ENCODE measurements at places on chromosomes 3 and 15. TPM values are rescaled to one million over a fixed set of nuclear protein-coding genes. Genes with fewer than 3 reads are reported as not detected.
A peak's percentile ranks its signal among the peaks of the same experiment; 100 is the strongest.

- no peak overlapping the region for H3K4me3 ChIP-seq
- peaks cover 22% of the 10 kb centered on the region for H3K4me1 ChIP-seq
- no peaks in the 10 kb centered on the region for H3K27me3 ChIP-seq
- no peak overlapping the region for H3K27ac ChIP-seq
Observed at GRCh38 chr3:35946121-35946853, 307.0 kb downstream of the ARPP21 start.

DNA sequence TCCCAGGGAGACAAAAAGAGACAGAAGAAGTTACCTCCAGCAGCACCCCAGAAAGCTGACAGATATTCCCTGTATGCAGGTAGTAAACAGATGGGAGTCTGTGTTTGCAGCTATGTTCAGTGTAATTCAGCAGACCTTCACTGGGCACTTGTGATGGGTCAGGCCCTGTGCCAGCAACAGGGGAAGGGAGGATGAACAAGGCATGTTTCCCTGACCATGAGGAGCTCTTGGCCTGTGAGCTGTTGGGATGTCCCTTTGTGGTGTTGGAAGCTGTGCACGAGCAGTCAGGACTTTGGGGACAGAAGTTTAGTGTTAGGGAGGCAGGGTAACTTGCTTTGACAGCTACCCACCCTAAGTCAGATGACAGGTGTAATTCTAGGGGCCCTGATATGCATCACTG is 106.0 kb upstream of the TRIM42 start:
- no peak overlapping the region for H3K4me3 ChIP-seq
- no peaks in the 10 kb centered on the region for H3K4me1 ChIP-seq
- H3K27me3 ChIP-seq = peaks cover 18% of the 10 kb centered on the region
- H3K36me3 ChIP-seq = no peaks in the 10 kb centered on the region
- DNase-seq = no peak
- no peak overlapping the region for H3K27ac ChIP-seq

- H3K4me3 ChIP-seq = no peak overlapping the region
- no peak overlapping the region for H3K27ac ChIP-seq
- H3K36me3 ChIP-seq = no peaks in the 10 kb centered on the region
- DNase-seq = no peak
- H3K27me3 ChIP-seq = no peaks in the 10 kb centered on the region
Observed at GRCh38 chr15:35857567-35858226, 311.7 kb upstream of the DPH6 start.

- peak overlapping the region; percentile 88 for H3K27ac ChIP-seq
- peak overlapping the region; percentile 42 for H3K4me3 ChIP-seq
- H3K36me3 ChIP-seq = no peaks in the 10 kb centered on the region
- H3K27me3 ChIP-seq = no peaks in the 10 kb centered on the region
- DNase-seq = no peak
Observed at GRCh38 chr15:81092559-81092902, 41.5 kb upstream of the CFAP161 start.

GRCh38 chr3:169120928-169121327 is 542.6 kb downstream of the MECOM start:
- H3K27ac ChIP-seq = no peak overlapping the region
- H3K4me3 ChIP-seq = no peak overlapping the region
- no peaks in the 10 kb centered on the region for H3K27me3 ChIP-seq
- DNase-seq = no peak
- peaks cover 10% of the 10 kb centered on the region for H3K4me1 ChIP-seq
- H3K36me3 ChIP-seq = no peaks in the 10 kb centered on the region

GRCh38 chr3:105274536-105274935 is 92.2 kb upstream of the ALCAM start:
- 0 out of 2 replicates have a peak overlapping the region, but pooled peaks have one; percentile 1 for H3K4me3 ChIP-seq
- DNase-seq = no peak
- peak overlapping the region; percentile 49 for H3K27ac ChIP-seq
- no peaks in the 10 kb centered on the region for H3K36me3 ChIP-seq
- peaks cover 16% of the 10 kb centered on the region for H3K4me1 ChIP-seq

DNA sequence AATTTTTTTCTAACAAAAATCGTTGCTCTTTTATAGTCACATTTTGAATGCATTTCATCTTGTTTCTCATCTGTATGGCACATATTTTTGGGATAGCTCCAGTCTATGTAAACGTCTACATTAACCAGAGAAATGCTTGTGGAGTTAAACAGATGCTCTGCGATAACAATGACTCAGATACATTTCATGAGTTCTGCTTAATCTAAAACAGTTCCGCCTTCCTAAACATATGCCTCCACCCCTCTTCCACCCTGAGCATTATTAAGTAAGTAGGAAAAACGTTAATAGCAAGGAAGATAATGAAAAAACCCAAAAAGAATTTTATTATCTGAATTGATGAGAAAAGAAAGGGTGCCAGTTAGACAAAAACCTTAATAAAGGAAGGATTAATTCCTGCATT is 396.1 kb downstream of the TUSC7 start:
- H3K4me1 ChIP-seq = peaks cover 20% of the 10 kb centered on the region
- H3K27ac ChIP-seq = peak overlapping the region; percentile 20
- peak; percentile 72 for DNase-seq
- no peaks in the 10 kb centered on the region for H3K27me3 ChIP-seq
- H3K4me3 ChIP-seq = peak overlapping the region; percentile 22
- no peaks in the 10 kb centered on the region for H3K36me3 ChIP-seq

- DNase-seq = no peak
- no peaks in the 10 kb centered on the region for H3K27me3 ChIP-seq
- no peak overlapping the region for H3K4me3 ChIP-seq
- H3K36me3 ChIP-seq = peaks cover 95% of the 10 kb centered on the region
- peaks cover 27% of the 10 kb centered on the region for H3K4me1 ChIP-seq
Observed at GRCh38 chr3:112602217-112602838, 38.6 kb downstream of the CCDC80 start.

DNA sequence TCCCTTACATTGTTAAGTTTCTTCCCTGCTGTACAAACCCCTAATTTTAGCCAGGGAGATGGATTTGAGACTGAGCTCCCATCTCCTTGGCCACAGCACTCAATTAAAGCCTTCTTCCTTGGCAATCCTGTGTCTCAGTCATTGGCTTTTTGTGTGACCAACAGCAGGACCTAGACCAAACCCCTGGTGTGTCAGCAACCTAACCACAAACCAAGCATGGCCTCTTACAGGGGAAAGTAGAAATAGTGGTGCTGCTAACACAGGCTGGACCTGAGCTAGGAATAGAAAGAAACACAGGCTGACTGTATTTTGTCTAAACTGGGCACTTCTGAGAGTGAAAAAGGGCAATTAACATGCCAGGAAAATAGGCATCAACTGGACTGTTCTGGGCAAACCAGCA is 37.9 kb downstream of the PPCDC start:
- no peaks in the 10 kb centered on the region for H3K36me3 ChIP-seq
- no peaks in the 10 kb centered on the region for H3K27me3 ChIP-seq

DNA sequence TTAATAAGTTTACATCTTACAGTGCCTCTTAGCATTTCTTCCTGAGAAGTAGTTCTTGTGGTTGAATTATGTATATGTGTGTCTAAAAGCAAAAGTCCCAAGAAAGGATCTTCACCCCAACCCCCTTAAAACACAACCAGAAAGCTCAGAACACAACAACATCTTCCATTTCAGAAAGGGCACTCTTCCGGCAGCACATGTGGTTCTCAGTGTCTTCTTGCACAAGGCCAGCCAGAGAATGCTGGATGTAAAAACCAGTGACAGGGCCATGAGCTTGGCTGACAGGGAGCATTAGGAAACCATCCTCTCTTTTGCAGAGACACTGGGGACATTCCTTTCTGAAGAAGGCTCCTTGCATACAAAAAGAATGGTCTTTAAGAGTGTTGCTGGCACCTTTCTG is 45.0 kb downstream of the EEFSEC start:
- H3K36me3 ChIP-seq = no peaks in the 10 kb centered on the region
- DNase-seq = no peak
- H3K27ac ChIP-seq = no peak overlapping the region
- no peak overlapping the region for H3K4me3 ChIP-seq

GRCh38 chr15:63978511-63979261 is 67.6 kb downstream of the DAPK2 start:
- no peaks in the 10 kb centered on the region for H3K27me3 ChIP-seq
- DNase-seq = peak; percentile 15
- peaks cover 14% of the 10 kb centered on the region for H3K4me1 ChIP-seq
- H3K27ac ChIP-seq = no peak overlapping the region

DNA sequence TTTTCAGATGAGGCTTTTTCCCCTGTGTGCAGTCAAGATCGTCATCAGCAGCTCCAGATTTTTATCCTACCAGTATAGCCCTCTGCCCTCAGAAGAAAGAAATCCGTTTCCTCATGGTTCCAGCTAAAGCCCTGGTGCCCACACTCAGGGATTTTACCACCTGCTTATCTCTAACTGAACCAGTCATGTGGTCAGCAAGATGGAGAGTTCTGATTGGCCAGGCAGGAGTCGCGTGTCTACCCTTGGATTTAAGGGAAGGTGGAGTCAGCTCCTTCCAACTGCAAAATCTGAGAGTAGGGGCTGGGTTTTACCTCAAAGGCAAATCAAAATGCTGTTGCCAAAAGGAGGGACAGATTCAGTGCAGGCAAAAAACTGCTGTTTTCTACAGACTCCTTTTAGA is 135.3 kb downstream of the LRTM1 start:
- peaks cover 5% of the 10 kb centered on the region for H3K27me3 ChIP-seq
- H3K27ac ChIP-seq = no peak overlapping the region
- no peaks in the 10 kb centered on the region for H3K36me3 ChIP-seq
- H3K4me3 ChIP-seq = no peak overlapping the region
- no peaks in the 10 kb centered on the region for H3K4me1 ChIP-seq

- no peaks in the 10 kb centered on the region for H3K27me3 ChIP-seq
- DNase-seq = no peak
- no peak overlapping the region for H3K27ac ChIP-seq
- H3K36me3 ChIP-seq = no peaks in the 10 kb centered on the region
- H3K4me3 ChIP-seq = no peak overlapping the region
Observed at GRCh38 chr15:66288551-66289185, 4.7 kb upstream of the DIS3L start.

- H3K4me3 ChIP-seq = peak overlapping the region; percentile 75
- no peak overlapping the region for H3K27ac ChIP-seq
- H3K27me3 ChIP-seq = no peaks in the 10 kb centered on the region
- peaks cover 30% of the 10 kb centered on the region for H3K4me1 ChIP-seq
- no peaks in the 10 kb centered on the region for H3K36me3 ChIP-seq
Observed at GRCh38 chr3:52896151-52896550, 1.2 kb downstream of the STIMATE start.

- no peak overlapping the region for H3K27ac ChIP-seq
- H3K4me1 ChIP-seq = peaks cover 4% of the 10 kb centered on the region
- peak; percentile 37 for DNase-seq
- no peaks in the 10 kb centered on the region for H3K27me3 ChIP-seq
- no peak overlapping the region for H3K4me3 ChIP-seq
Observed at GRCh38 chr3:187104933-187105332, 34.4 kb downstream of the RPL39L start.

The CLDN16 gene
- total RNA-seq = 0.11 TPM

The VGLL3 gene
- 213 TPM for total RNA-seq

The PCOLCE2 gene
- 46.4 TPM for total RNA-seq

The CAND2 gene
- total RNA-seq = 0.43 TPM

The TMIE gene
- 0.11 TPM for total RNA-seq

The EFCAB12 gene
- total RNA-seq = not detected

The ARGFX gene
- not detected for total RNA-seq

The CDHR4 gene
- not detected for total RNA-seq

The DUOXA1 gene
- not detected for total RNA-seq

The EOMES gene
- not detected for total RNA-seq

The KY gene
- 0.51 TPM for total RNA-seq
